ENCODE measurements at places on chromosomes 12 and 14.

GRCh38 chr12:98671459-98671858 is 26.4 kb downstream of the APAF1 start:
- no peaks in the 10 kb centered on the region for H3K4me1 ChIP-seq
- DNase-seq, result no peak

GRCh38 chr12:18982226-18982949 is 147.1 kb upstream of the PLEKHA5 start:
- H3K27me3 ChIP-seq, result no peaks in the 10 kb centered on the region
- peaks cover 3% of the 10 kb centered on the region for H3K4me1 ChIP-seq
- H3K4me3 ChIP-seq, result no peak overlapping the region
- DNase-seq, result no peak

DNA sequence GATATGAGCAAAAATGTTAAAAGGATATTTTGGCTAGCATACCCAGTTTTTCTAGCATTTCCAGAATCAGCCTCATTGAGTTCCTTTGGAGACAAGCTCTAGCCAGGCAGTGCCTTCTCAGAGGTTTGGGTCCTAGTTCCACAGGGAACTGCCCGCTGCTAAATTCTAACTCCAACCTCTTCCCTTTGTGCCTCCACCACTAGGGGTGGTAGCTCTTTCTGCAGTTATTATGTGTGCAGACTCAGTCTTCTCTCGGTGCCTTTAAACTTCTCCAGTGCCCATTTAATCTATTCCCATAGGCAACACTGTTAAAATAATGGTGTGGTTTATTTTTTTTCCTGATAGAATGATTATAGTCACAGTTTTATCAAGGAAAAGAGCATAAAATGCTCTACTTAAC is 21.5 kb upstream of the SLC25A3 start:
- H3K4me1 ChIP-seq, result no peaks in the 10 kb centered on the region
- H3K27ac ChIP-seq, result no peak overlapping the region
- no peak overlapping the region for H3K4me3 ChIP-seq

GRCh38 chr12:80188576-80188975 is 89.2 kb downstream of the OTOGL start:
- DNase-seq, result no peak
- H3K36me3 ChIP-seq, result no peaks in the 10 kb centered on the region
- H3K4me3 ChIP-seq, result no peak overlapping the region

DNA sequence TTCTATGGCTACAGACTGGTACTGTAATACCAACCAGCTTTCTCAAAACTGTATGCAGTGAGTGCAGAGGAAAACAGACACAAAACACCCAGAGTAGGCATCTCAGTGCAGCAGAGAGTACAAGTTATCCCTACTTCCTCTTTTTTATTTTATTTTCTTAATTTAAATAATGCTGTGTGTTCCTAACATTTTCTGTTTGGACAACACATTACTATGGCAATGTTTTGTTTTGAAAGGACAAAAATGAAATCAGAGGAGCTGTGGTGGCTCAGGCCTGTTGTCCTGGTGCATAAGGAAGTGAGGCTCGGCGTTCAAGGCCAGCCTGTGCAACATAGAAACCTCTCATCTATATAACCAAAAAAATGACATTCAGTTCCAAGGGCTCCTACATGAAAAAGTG is 33.7 kb upstream of the SELPLG start:
- H3K27ac ChIP-seq, result no peak overlapping the region
- H3K27me3 ChIP-seq, result no peaks in the 10 kb centered on the region
- H3K4me3 ChIP-seq, result no peak overlapping the region
- no peak for DNase-seq

- H3K27me3 ChIP-seq, result no peaks in the 10 kb centered on the region
- H3K4me1 ChIP-seq, result no peaks in the 10 kb centered on the region
- peaks cover 60% of the 10 kb centered on the region for H3K36me3 ChIP-seq
- H3K27ac ChIP-seq, result no peak overlapping the region
- no peak for DNase-seq
Observed at GRCh38 chr12:21655591-21655990, 2.1 kb downstream of the LDHB start.

- H3K36me3 ChIP-seq, result peaks cover 98% of the 10 kb centered on the region
- H3K27me3 ChIP-seq, result no peaks in the 10 kb centered on the region
- no peak overlapping the region for H3K4me3 ChIP-seq
- H3K4me1 ChIP-seq, result peaks cover 9% of the 10 kb centered on the region
Observed at GRCh38 chr14:103708750-103709187, 6.5 kb downstream of the XRCC3 start.

GRCh38 chr14:93496856-93497741 is 66.4 kb downstream of the UNC79 start:
- no peak overlapping the region for H3K4me3 ChIP-seq
- H3K4me1 ChIP-seq, result no peaks in the 10 kb centered on the region
- no peak overlapping the region for H3K27ac ChIP-seq
- DNase-seq, result no peak
- H3K36me3 ChIP-seq, result peaks cover 2% of the 10 kb centered on the region

DNA sequence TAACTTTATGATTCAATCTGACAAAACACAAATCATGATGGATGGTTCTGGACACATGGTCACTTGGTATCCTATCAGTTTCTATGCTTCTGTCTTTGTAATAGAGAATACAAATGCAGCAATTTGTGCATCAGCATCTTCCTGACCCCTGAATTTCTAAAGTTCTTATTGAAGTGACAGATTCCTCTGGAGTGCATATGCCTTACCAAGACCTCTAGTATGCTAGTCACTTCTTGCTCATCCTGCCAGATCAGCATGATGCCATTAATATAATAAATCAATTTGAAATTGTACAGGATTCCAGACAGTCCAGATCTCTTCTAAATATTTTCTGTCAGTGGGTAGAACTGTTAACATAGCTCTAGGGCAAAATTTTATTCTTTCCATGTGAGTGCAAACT is 40.6 kb upstream of the GLIPR1 start:
- no peak overlapping the region for H3K27ac ChIP-seq
- no peaks in the 10 kb centered on the region for H3K4me1 ChIP-seq
- no peak for DNase-seq
- H3K36me3 ChIP-seq, result no peaks in the 10 kb centered on the region

DNA sequence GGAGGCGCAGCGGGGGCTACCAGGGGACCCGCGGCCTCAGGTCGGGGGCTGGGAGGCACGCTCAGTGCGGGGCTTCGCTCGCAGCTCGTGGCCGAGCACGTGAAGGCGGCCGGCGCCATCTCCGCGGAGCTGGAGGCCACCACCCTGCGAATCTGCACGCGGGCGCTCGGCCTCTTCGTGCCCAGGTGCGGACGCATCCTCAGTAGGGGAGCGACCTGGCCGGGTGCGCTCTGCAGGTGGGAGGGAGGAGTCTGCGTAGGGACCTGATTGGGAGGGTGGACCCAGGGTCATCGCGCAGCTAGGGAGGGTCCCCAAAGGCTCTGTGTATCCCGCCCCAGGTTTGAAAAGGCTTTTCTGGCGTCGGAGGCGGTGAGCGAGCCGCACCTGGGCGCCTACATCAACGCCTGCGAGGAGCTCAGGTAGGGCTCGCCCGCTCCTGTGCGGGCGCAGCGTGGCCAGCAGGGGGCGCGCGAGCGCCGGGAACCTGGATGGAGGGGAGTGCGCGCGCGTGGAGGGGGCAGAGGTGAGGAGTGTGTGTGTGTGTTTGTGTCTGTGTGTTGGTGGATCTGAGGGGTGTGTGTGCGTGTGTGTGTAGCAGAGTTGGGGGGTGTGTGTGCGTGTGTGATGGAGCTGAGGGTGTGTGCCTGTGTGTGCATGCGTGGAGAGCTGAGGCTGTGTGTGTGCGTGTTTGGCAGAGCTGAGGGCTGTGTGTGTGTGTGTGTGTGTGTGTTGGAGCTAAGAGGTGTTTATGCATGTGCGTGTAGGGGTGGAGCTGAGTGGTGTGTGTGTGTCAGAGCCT is 10.3 kb downstream of the EXOC3L4 start:
- H3K36me3 ChIP-seq, result no peaks in the 10 kb centered on the region
- DNase-seq, result no peak
- peaks cover 5% of the 10 kb centered on the region for H3K4me1 ChIP-seq
- H3K4me3 ChIP-seq, result peak overlapping the region; percentile 53
- no peak overlapping the region for H3K27ac ChIP-seq
- peaks cover 40% of the 10 kb centered on the region for H3K27me3 ChIP-seq

DNA sequence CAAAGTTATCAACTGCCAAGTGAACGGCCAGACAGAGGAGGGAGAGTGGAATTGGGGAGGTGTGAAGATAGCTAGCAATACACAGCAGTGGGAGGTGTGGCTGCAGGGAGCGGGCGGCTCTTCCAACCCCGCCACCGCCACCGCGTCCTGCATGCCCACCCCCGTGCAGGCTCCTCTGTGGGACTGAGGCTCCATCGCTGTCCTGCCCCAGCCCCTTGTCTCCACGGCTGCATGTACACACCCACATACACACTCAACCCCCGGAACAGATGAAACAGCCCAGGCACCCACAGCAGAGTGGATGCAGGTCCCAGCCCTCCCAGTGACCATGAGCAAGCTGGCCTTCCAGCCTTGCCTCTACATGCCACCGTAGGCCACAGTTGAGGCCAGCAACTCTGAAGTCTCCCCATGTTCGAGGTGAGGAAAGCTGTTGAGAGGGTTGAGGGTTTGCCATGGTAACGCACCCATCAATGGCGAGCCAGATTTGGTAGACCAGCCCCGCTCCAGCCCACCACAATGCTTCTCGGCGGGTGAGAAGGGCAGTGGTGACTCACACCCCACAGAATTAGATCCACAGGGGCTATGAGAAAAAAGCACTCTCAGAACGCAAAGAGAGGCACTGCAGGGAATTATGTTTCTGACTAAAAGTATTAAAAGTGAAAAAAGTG is 39.3 kb downstream of the PITPNM2 start:
- no peak overlapping the region for H3K4me3 ChIP-seq
- no peak overlapping the region for H3K27ac ChIP-seq
- H3K36me3 ChIP-seq, result peaks cover 14% of the 10 kb centered on the region
- H3K4me1 ChIP-seq, result peaks cover 18% of the 10 kb centered on the region
- DNase-seq, result no peak

DNA sequence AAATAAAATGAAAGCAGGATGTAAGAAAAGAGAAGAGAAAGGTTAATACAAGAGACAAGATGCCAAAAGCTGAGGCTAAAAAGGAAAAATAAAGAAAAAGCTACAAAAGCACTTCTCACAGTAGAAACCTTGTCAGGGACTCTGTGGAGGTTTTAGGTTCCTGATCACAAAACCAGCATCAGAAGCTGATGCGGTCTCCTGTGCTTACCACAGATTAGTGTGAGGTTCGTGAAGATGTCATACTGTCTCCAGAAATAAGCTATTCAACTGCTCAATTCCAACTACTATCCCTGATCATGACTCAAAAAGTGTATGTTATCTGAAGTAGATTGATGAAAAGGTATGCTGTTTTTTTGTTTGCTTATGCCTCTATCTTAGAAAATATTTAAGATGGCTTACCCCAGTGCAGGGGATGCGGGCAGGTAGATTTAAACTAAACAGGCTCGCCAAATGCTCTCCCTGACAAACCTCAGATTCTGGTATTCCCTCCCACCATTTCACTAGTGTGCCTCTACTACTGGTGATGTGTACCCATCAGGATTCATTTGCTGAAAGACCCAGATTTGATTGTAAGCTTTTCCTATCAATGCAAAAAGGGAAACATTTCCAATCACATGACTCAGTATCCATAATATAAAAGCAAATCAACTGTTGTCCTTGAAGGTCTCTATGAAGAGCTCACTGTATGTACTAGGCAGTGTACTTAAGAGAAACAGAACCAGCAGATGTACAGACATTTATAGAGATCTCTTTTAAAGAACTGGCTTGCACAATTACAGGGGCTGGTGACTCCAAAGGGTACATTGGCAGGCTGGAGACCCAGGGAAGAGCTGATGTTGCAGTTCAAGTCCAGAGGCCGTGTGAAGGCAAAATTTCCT is 169.5 kb upstream of the FOXN3 start:
- no peak for DNase-seq
- H3K27ac ChIP-seq, result no peak overlapping the region
- no peaks in the 10 kb centered on the region for H3K36me3 ChIP-seq
- H3K4me1 ChIP-seq, result peaks cover 4% of the 10 kb centered on the region

DNA sequence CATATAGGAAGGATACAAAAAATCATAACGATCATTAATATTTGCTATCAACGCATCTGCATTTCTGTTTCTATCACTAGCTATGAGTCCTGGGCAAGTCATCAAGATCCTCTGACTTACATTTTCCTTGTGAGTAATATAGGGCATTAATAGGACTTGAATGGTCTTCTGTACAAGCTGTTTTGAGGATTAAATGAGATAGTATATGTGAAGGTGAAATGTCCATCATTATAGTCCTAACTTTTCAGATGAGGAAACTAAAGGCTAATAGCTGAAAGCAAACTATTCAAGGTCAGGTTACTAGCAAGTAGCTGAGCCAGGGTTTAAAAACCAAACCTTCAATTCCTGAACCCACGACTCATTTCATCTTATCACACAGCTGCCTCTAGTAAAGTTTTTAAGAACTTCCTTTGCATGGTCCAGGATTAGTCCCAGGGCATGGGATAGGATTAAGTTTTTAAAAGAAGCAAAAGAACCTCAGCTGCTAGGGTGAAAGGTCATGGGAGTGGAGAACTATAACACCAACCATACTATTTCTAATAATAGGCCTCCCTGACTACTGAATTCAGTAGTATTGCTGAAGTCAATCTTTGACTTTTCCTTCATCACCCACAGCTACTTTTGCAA is 101.4 kb upstream of the ADAMTS20 start:
- H3K4me3 ChIP-seq, result no peak overlapping the region
- no peaks in the 10 kb centered on the region for H3K36me3 ChIP-seq
- no peak overlapping the region for H3K27ac ChIP-seq
- H3K4me1 ChIP-seq, result no peaks in the 10 kb centered on the region

- H3K27ac ChIP-seq, result no peak overlapping the region
- no peak overlapping the region for H3K4me3 ChIP-seq
- H3K27me3 ChIP-seq, result no peaks in the 10 kb centered on the region
- DNase-seq, result no peak
- peaks cover 22% of the 10 kb centered on the region for H3K4me1 ChIP-seq
- peaks cover 5% of the 10 kb centered on the region for H3K36me3 ChIP-seq
Observed at GRCh38 chr14:76771437-76771980, 10.2 kb downstream of the VASH1 start.

DNA sequence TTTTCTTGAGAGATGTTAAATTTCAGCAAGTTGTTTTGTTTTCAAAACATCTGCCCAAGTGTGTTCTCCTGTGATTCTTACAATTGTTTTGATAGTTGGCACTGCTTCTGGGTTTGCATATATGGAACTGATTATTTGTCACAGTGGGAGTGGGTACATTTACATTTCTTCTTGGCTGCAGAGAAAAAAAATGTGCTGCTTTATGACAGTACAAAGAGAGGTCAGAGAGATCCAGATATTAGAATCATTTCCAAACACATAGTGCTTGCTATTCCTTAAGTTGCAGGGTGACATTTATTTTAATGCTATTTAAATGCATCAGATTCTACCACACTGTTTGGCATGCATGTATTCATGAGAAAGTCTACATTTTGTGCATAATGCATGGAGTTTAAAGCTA is 303.5 kb upstream of the MDGA2 start:
- no peak overlapping the region for H3K4me3 ChIP-seq
- no peaks in the 10 kb centered on the region for H3K4me1 ChIP-seq
- H3K36me3 ChIP-seq, result no peaks in the 10 kb centered on the region
